ENCODE measurements at places on chromosomes 16 and 17.
A peak's percentile ranks its signal among the peaks of the same experiment; 100 is the strongest.

DNA sequence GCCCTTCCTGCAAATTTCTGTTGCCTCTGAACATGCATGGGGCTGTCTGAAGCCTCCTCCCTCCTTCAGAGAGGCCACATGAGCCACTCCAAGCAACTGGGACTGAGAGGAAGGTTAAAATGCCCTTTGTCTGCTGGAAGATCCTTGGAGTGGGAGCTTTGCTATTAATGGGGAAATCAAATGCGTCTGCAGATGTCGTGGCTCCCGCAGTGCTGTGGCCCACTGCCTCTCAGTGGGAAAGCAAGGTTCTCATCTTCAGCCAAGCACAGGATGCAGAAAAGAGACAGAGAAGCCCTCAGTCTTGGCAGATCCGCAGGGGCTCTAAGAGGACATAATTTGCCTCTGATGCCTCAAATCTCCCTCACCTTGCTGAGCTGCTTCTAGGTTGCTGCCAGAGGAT, 34.8 kb downstream of the PEMT start:
- DNase-seq: no peak

DNA sequence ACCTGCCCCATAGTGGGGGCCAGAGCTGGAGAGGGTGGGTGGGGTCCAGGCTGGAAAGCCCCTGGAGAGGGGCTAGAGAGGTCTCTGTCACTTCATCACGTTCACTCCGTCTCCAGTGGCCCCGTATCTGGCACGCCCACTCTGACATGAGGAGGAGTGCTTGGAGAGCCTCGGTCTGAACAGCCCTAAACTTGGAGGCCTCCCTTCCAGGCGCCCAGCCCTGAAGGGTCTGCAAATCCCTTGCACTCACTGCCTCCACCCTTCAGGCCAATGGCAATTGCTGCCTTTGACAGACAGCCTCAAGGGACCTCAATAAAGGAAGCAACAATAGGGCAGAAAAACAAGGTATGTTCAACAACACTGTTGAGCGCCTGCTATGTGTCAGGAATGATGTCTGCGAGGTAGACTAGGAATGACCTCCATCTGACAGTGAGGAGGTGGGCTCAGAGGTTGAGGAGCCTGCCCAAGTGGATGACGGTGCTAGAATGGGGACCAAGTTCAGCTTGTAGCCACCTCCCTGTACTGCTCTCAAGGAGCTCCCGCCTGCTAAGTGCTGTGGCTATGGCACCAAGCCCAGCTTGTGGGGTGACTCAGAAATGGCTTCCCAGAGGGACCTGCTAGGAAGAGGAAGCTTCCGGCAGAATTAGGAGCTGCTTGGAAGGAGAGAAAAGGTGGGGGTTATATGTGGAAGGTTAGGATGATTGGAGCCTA, 2.9 kb upstream of the EPX start:
- DNase-seq: no peak

GRCh38 chr17:76714822-76715495, 4.2 kb upstream of the MXRA7 start:
- no peak for DNase-seq

GRCh38 chr16:85005285-85006069, 5.9 kb downstream of the ZDHHC7 start:
- DNase-seq: no peak

- DNase-seq: peak; percentile 38
Observed at GRCh38 chr17:64306850-64307463, 43.9 kb upstream of the TEX2 start.

DNA sequence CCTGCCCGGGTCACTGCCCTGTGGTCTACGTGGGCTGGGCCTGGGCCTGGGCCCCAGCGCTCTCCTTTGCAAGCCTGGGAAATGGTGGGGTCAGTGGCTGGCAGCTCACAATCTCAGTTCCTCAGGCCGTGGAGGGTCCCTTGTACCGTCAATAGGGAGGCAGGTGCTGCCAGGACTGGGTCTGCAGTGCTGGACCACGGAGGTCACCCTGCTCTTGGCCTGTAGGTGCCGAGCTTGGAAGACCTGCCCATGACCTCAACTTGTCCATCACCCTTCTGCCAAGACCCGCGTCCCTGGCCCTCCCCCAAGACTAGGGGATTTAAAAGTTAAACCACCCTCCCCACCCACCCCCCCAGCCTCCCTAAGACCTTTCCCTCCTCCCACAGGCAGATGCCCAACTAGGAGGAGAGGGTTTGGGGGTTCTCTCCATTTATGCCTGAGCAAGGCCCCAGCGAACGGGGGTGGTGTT, 2.5 kb downstream of the TBX2 start:
- no peak for DNase-seq

- DNase-seq: peak; percentile 96
Observed at GRCh38 chr16:67666559-67667452, at the start of the genes C16orf86 and ENKD1. TSS of gene C16orf86 (plus strand) at chr16:67666814. CDS start at chr16:67666971, 157 bp downstream. TSS of gene ENKD1 (minus strand) at chr16:67666750. CDS start at chr16:67666442, 308 bp downstream.

DNA sequence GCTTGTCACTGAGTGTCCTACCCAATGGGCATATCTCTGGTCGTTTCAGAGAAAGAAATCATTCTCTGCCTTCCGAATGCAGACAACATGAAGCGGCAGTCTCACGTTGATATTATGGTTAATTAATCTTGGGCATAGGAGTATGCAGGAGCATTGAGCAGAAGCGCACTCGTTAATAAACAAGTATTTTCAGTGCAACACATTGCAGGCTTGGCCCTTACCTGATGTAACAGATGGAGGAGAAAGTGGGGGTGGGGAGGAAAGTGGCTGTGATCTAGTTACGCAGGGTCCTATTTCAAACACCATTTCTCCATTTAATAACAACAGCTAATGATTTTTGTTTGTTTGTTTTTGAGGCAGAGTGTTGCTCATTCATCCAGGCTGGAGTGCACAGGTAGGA, 414.0 kb upstream of the RBFOX1 start:
- no peak for DNase-seq

DNA sequence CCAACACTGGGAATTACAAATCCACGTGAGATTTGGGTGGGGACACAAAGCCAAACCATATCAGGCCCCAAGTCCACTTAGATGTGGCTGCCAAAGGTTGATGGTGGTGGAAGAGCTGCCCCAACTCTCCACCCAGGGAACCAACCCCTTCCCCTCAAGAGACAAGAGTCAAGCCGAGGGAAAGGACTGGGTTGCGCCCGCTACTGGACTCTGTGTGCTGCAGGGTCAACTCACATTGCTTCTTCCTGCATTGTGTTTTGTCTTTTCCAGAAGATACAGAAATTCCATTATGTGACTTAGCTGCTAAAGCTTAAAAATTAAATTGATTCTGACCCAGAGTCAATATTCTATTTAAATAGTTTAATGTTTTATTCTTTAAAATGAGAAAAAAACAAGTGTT, 58.5 kb downstream of the ADAMTS18 start:
- peak; percentile 11 for DNase-seq

DNA sequence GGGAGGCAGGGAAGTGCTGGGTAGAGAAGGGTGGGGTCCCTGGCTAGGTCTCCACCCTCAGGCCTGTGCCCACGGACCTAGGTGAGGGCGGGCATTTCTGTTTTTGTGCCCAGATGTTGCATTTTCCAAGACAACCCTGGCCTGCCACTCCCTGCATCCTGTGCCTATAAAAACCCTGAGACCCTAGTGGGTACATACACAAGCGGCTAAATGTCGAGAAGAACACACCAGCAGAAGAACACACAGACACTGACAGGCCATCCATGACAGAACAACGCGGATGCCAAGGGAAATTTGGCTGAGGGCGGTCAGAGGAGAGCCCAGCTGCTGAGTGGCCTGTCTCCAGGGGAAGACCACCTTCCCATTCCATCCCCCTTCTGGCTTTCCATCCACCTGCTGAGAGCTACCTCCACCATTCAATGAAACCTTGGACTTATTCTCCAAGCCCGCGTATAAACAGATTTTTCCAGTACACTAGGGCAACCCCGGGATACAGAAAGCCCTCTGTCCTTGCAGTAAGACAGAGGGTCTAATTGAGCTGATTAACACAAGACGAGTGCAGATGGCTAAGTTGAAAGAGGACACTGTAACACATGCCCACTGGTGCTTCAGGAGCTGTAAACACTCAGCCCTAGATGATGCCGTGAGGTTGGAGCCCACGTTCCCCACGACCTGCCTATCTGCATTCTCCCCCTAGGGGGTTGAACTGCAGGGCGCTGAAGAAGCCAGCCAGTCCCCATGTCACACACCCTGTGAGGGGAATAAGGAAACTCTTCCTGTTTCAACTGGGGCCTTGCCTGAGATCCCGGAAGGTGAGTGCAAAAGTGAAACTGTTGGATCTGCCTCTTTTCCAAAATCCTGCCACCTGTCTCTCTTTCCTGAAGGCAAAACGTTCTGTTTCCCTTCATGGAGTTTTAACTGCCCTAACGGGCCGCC, 147.2 kb upstream of the COX10 start:
- DNase-seq: no peak

DNA sequence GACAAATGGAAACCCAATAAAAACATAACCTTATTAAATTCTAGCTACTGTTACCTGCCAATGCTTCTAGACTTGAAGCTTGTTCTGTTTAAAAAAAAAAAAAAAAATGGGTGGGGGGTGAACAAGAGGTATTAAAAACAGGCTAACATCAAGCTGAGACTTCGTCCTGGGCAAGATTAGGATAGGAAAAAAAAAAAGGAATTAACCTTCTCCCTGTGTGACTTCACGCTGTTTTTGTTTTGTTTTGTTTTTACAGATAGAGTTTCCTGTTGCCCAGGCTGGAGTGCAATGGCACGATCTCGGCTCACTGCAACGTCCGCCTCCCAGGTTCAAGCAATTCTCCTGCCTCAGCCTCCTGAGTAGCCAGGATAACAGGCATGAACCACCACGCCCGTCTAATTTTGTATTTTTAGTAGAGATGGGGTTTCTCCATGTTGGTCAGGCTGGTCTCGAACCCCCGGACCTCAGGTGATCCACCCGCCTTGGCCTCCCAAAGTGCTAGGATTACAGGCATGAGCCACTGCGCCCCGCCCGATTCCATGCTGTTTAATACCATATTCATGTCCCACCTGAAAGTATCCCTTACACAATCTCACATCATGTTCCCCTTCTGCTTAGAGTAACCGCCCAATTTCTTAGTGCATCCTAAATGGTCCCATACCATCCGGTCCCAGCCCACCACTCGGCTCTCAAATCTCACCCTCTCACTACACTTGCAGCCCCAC, 2.2 kb downstream of the USP31 start:
- DNase-seq: no peak

DNA sequence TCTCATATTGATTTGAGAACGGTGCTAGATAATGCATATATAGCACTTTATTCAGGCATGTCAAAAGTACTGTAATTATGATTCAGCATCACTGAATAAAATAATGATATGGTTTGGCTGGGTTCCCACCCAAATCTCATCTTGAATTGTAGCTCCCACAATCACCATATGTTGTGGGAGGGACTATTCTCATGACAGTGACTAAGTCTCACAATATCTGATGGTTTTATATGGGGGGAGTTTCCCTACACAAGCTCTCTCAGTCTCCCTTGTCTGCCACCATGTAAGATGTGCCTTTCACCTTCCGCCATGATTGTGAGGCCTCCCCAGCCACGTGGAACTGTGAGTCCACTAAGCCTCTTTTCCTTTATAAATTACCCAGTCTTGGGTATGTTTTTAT, 25.6 kb upstream of the LONP2 start:
- DNase-seq: no peak

DNA sequence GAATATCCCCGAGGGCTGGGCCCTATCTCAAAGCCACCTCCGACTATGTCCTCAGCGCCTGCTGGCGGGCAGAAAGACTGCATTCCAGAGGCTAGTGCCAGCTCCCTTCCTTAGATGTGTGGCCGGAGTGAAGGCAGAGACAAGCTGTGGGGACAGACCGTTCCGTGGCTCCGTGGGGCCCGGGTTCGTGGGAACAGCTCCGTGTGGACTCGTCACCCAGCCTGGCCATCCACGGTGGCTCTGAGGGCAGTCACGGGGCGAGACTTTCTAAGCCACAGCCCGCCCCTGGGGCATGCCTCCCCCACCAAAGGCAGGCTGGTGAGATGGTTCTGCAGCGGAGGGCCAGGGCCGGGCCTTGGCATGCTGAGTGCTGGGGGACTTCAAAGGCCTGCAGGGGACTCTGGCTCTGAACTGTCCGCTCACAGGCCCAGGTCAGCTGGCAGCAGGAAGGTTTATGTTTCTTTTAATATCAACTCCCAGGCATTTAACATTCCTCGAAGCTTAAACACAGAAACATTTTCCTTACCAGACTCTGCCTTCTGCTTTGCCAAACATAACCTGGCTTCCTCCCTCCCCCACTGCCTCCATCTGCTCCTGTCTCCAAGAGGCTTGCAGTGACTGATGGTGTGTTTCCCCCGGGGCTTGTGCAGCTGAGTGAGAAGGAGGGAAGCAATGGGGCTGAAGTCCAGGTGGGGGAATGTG, 50.4 kb downstream of the TIMM22 start:
- no peak for DNase-seq

DNA sequence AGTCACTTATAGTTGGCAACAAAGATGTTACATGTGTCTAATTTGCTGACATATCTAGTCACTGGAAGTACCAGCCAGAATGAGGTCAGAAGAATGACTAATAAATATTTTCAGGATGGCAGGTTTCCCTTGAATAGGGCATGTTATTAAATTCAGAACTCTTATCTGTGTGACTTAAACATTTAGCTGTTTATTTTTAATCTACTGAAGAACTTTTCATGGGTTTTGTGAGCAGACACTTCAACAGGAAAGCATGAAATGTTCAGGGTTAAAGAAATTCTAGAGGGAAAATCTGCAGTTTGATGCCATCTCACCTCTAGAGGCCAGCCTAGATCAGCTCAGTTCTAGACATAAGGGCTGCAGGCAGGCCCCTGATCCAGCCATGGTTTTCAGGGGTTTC, 13.2 kb downstream of the JPT2 start:
- no peak for DNase-seq

- no peak for DNase-seq
Observed at GRCh38 chr16:56013962-56014552, 138.9 kb upstream of the CES5A start.

DNA sequence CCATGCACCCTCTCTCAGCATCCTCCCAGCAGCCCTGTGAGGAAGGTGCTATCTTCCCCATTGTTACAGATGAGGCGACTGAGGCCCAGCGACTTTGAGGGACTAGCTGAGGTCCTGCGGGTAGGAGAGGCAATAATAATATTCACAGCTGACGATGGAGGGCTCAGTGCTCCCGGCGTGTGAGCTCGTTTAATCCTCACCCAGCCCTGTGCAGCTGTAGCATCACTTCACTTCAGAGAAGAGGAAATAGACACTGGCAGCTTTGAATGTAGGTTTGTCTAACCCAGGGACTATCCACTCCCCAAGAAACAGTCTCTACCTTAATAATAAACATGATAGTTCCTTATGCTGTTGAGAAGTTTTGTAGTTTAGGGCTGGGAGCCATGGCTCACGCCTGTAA, 21.6 kb downstream of the LASP1 start:
- DNase-seq: no peak

DNA sequence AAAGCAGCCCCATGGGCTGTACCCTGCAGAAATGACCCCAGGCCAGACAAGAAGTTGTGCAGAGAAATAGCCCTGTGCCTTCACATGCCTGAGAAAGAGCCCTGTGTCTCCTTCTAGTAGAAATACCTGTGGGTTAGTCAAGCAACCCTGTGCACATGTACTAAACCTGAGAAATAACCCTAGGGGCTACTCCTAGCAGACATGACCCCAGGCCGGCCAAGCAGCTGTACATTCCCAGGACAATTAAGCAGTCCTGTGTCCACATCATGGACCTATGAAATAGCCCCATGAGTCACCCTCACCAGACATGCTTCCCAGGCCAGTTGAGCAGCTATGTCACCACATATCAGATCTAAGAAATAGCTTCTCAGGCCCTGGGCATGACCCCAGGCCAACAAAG, 519.7 kb upstream of the CA10 start:
- no peak for DNase-seq

Measured in GM12891 (cell line).